NCI-H460 (cell line): ENCODE measurements at places on chromosomes 1 and 21. TPM values are rescaled to one million over a fixed set of nuclear protein-coding genes. Genes with fewer than 3 reads are reported as not detected.

GRCh38 chr1:118999348-119000071 is 11.4 kb upstream of the TBX15 start:
- DNase-seq, result no peak

DNA sequence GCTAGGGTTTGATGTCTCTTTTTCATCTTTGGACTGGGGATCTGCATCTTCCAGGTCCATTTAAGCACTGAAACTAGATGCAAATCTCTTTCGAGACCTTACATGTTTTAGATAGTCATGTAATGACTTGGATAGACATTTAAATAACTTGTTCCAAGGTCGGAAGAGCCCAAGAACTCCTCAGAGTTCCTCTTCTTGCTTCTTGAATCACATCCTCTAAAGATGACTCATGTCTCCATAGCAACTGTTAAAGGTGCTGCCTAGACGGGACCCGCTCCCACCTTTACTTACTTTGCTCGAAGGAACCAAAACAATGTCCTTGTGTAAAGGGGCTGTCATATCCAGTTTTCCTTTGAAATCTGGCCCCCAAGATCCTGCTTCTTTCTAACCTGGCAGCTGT is 130.0 kb downstream of the EDEM3 start:
- no peak for DNase-seq

KANK4 gene
- total RNA-seq, result 0.07 TPM in 1 of 2 replicates, not detected in the other

- DNase-seq, result no peak
Observed at GRCh38 chr1:233512538-233512937, 101.4 kb upstream of the KCNK1 start.
